ENCODE measurements at places on chromosomes 1 and 21.

- DNase-seq: no peak
Measured at GRCh38 chr1:1267488-1268283, 6.0 kb downstream of the UBE2J2 start.

DNA sequence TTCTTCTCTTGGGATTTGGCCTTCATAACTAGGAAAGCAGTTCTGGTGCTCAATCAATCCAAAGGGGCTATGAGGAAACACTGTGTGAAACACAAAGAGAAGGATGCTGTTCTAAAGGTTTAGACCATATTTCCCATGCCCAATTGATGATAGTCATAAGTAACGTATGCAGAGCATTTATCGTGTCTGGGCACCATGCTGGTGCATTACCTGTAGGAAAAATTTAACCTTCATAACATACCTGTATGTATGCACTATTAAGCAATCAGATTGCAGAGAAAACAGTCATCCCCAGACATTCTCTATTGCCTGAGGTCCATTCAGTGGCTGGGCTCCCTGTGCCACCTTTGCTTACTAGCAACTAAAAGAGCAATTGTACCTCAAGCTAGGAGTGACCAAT, 381.4 kb downstream of the PLPP3 start:
- no peak for DNase-seq

DNA sequence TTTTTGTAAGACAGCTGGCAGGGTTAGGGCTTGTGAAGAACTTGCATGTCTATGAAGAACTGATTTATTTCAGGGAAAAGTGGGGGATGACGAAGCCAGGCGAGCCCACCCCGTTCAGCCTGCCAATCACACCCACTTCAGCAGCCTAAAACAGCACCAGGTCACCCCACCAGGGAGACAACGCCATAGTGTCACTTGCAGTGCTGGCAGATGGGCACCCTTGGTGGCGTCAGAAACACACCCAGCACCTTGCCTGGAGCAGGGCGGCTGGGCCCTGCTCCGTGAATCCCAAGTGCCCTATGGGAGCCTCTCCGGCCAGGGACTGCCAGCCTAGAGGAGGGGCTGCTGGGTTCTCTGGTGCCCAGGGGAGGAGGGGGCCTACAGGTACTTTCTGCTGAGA, 5.0 kb upstream of the NADK start:
- DNase-seq: no peak

DNA sequence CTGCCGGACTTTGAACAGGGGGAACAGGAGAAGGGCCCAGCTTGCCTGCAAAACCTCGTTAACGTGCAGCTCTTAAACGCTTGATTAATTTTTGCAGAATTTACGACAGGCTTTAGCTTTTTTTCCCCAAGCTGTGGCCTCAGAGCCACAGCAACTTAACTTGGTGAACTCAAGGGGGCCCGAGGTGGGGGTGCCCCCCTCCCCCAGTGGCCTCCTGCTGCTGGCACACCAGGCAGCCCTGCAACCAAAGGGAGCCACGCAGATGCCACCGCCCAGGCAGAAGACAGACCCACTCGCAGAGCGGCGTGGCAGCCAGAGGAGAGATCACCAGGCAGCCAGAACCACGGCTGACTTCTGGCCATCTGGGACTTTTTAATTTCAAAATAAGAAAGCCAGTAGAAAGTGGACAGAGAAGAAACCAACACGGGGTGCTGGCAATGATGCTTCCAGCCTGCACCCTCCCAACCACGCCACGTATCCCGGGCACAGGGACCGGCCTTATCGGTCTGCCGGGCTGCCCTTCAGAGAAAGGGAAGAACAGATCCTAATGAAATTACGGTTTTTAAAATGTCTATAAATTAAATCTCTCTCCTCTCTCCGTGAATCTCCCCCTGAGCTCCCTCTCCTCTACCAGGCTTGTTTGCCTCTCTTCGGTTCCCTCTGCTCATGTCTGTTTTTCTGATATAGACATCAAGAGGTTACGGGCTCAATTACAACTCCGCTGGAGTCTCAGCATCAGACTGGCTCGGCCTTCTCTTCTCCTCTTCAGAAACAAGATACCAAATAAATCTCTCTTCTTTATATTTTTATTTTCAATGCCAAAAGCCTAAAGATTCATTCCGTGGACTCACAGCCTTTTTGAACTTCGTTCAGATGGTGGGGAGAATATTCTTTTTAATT, 6.4 kb downstream of the CASZ1 start:
- DNase-seq: no peak

GRCh38 chr1:153789478-153790034, 14.3 kb downstream of the SLC27A3 start:
- no peak for DNase-seq

DNA sequence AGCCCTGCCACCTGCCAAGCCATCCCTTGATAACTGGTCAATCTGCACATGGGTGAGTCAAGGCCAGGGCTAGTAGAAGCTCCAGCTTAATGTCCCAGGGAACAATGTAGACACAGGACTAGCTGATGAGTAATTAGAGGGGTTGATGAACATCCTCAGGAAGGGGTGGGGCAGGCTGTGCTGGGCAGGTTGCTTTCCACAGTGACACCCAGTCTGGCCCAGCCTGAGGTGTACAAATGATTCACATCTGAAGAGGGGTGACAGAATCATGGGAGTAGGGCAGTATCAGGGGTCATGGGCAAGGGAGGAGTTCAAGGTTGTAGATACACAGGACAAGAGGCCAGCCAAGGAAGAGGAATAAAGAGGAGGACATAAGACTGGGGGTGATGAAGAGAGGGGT, 4.3 kb downstream of the LPAR3 start:
- no peak for DNase-seq

DNA sequence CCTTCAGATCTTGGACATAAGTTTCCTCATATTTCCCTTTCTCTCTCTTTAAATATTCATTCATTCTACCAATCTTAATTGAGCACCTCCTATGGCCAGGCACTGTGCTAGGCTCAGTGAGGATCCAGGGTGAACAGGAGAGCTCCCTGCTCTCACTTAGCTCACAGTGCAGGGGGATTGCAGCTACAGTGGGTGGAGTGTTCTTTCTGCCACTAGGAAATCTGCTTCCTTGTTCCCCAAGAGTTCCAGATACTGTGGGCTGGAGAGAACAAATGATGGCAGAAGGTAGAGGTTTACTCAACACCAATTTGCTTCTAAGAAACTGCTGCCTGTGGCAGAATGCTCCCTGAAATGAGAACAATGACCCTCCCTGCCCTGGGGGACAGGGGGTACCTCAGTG, 5.1 kb upstream of the FABP3 start:
- no peak for DNase-seq

Measured in RPMI8226 (cell line).